Activated T-cell treated with anti-CD3 and anti-CD28 coated beads, Interleukin-2, amount 50 U/mL, for 48 hours (primary cell): ENCODE measurements at places on chromosomes 5 and 9.

DNA sequence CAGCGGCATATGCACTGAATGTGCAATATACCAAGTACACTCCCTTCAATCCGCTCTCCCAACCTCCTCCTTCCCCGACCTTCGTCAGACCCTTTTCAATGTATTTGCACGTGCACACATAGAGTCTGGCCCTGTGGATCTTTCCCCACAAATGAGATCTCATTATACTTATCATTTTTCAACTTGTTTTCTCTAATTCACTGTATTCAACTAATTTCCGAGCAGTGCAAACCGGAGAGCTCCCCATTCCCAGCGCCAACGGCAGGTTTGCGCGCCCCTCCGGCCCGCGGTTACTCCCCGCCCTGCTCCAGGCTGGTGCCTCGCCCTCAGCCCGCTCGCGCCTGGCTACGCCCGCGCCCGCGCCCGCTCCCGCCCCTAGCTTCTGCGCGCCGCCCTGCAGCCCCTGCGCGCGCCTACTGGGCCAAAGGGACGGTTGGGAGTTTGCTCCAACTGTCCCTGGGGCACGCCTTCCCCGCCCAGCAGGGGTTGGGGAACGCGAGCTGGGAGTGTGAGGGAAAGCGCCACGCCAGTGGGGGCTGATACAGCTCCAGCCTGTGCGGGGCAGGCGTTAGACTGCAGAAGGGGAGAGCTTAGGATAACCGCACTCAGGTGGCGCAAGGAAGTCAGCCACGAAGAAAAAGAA, 3.3 kb upstream of the CDC20B start:
- peak; percentile 47 for DNase-seq

DNA sequence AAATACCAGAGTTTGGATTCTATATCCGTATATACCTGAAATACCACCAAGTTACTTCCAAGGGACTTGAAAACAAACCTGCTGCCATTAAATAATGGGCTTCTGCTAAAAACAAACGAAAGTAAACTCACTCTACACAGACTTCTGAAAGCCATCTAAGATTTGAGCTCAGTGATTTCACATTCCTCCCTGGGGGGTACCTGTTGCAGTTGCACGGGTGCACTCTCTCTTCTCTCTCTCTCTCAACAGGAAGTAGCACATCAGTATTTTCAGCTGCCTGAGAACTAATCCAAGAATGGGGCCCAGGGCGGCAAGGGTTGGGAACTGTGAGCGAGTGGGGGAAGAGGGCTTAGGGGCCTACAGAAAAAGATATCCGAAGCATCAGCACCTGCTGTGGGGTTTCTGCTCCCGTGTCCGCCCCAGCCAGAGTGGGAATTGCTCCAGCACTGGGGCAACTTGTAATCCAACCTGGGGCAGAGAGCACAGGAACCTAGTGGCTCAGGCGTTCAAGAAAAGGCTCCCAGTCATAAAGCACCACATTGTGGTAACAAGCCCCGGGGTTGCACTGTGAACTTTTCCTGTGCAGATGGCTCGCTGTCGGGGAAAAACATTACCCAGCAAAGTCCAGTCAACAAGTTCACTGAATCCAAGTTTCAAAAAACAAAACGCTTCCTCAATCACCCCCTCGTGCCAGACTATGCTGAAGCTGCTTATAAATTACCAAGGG, 99.8 kb downstream of the EFNA5 start:
- DNase-seq, result peak; percentile 41

- DNase-seq, result peak; percentile 15
These were observed 184.3 kb downstream of the CTNND2 start for GRCh38 chr5:11719888-11720481.

DNA sequence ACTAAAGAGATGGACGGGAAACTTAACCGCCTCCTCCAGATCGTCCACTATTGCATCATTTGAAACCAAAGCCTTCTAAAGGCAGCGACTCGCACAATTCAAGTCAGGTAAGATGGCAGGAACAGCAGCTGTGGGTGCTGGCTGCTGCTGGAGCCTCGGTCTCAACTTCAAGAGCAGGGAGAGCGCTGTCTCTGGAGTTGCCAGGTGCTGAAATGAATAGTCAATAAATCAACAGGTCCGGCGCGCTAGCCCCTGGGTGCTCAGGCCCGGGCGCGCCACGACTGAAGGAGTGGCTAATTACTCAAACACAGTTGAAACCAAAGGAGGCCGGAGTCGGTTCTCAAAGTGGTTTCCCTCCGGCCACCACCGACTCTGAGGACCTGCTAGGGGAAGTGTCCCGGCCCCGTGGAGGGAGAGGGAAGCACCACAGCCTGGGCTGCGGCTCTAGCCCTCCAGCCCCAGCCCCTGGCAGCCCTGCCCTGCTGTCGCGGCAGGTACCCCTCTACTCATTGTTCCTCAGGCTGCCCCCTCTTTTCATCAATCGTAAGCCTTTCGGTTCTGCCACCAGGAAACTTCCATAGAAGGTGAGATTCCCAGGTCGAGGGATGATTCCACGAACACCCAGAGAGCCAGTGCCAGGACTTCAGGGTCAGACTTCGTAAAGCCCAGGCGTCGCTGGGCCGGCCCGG, 804 bp downstream of the TTC39B start:
- DNase-seq, result peak; percentile 67

GRCh38 chr5:27708534-27708933, 670.1 kb upstream of the CDH9 start:
- no peak for DNase-seq

- DNase-seq, result no peak
These were observed 240.1 kb downstream of the DNAH5 start for GRCh38 chr5:13704396-13704795.

- DNase-seq, result no peak
These were observed 147.5 kb downstream of the NXNL2 start for GRCh38 chr9:88682431-88682831.

DNA sequence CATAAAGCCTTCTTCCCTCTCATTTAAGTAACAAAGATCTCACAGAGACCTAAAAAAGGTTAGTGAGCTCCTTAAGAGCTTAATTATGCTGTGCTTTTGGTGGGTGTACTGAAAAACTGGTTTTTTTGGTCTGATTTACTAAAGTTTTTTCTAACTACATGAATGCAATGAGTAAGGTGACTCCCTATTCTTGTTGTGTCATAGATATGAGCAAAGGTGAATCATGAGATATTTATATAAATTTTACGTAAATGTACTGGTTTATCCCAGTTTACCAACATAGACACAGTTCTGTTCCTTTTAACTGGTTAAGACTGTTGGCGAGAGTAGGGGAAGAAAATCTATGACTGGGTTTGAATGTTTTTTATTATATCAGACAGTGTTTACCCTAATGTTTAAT, 250.5 kb downstream of the NR2F1-AS1 start:
- no peak for DNase-seq

GRCh38 chr5:112630246-112631009, 107.3 kb upstream of the APC start:
- no peak for DNase-seq

DNA sequence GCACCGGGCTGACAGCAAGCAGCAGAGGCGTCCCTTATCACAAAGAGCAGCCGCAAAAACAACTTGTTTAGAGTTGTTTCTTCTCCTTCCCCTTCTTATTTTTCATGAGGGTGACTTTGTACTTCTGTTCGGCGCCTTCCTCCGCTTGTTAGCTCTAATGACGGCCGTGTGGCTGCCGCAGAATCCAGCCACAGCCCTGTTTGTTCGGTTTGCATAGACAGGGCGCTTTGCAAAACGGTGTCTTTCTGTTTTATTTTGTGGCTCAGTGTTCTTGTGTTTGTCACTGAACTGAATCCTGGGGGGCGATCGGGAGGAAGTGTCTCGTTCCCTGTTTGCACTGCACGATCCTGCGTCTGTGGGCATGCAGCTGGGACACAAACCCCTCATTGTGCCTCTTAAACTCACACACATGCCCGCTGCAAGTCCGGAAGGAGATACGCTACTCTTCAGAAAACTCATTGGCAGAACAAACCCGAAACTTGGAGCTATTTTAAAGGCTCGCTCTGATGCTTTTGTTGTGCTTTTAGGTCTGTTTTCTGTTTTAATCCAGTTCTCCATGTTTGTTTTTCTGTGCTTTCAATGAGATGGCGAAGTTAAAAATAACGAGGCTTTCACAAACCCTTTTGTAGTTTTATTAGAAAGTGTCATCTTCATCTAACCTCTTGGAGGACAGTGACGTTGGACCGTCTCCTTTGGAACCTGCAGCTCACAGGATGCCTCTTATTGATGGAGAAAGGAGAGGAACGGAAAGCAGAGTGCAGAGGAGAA, 213.9 kb downstream of the IRX2 start:
- no peak for DNase-seq

DNA sequence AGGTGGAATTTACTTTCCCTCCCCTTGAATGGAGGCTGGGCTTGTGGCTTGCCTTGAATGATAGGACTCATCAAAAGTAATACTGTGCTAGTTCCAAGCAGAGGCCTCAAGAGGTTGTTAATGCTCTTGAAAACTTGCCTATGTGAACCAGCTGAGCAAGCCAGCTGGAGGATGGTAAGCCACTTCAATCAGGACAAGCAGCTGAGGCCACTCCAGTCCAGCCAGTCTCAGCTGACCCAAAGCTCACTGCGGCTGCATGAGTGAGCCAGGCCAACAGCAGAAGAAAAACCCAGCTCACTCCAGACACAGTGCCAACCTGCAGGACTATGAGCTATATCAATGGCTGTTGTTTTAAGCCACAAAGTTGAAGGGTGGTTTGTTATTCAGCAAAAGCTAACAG, 182.8 kb downstream of the MCTP1 start:
- no peak for DNase-seq

GRCh38 chr9:35749515-35750255, 598 bp downstream of the RGP1 start:
- DNase-seq, result peak; percentile 69

DNA sequence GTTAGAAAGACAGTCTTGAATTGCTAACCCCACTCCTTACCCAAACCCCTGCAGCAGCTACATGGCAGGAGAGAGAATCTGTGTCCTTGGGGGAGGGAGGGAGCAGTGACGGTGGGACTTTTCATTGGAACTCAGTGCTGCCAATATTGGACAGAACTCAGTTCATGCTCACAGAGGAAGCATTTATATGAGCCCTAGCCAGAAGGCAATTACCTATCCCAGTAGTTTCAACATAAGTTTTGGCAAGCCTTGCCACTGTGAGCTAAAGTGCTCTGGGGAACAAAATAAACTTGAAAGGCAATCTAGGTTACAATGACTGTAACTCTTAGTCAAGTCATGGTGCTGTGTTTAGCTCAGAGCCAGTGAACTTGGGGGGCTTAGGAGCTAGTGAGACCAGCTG, 1013.4 kb upstream of the COX7C start:
- DNase-seq, result no peak

- DNase-seq, result no peak
These were observed 6.0 kb upstream of the EFNA5 start for GRCh38 chr5:107676702-107677101.

DNA sequence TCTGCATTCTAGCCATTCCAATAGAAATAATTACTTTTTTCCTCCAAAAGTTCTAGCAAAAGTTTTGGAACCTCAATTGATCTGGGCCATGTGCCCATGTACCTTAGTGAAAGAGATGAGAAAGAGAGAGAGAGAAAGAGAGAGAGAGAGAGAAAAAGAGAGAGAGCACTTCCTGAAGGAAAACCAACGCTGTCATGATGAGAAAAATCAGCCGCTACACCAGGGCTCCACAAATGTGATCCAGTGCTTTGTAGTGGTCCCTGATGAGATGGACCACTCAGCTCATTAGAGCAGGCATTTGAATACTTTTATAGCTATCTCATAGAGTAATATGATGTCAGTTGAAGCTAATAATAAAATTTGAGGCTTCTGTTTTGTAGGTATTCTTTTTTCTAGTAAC, 7.7 kb upstream of the GAS1 start:
- no peak for DNase-seq

GRCh38 chr9:128706045-128706444, 3.7 kb downstream of the PKN3 start:
- DNase-seq, result no peak

DNA sequence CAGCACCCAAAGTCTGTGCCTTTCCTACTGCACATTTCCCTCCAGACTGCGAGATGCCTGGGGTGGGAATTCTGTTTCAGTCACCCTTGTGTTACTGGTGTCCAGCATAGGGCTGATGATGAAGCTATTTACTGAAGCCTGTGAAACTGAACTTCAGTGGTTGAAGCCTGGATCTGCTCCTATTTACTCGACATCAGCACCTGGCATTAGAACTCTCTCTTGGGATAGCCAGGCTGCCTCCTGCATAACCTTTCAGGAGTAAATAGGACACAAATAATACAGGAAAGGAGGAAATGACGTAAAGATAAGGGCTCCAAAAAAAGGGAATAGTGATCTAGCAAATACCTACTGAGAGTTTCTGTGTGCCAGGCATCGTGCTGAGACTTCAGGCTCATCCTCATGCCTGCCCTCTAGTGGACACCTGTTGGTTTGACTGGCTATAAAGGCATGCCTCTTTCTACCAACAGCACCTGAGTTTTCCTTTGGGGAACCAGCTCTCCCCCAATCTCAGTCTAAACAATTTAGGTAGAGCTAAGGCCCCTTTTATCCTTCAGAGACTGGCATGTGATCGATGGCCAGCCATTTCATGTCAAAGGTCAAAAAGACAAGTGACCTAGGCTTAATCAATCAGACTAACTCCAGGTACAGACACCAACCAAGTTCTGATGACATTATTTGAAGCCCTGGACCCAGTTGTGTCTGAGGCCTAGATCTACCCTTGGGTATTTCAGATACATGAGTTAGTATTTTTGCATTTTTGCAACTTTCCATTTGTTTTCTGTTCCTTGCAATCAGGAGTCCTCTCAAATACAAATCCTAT, 192.1 kb upstream of the TRIM32 start:
- DNase-seq, result peak; percentile 31

DNA sequence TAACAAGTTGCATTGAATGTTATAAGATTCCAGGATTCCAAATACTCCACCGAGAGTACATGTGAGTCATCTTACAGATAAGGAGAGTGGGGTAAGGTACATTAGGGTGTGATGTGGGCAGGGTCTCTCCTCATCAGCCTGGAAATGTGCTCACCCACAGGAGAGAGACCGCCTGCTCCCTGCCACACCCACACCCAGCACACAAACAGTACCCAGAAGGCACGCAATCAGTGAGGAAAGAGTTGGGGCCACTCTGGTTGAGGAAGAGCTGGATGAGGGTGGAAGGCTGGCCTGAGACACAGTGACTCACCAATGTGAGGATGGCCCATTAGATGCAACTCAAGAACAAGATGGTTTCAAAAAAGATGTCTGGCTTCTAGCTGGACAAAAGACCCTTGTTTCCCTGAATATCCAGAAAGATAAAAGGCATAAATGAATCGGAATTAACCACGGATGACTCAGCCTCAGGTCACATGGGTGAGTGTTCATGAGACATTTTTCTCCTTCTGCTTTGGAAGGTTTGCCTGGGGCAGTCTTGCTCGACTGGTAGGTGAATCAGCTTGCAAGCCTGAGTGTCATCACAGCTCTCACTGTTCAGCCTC, 51.1 kb upstream of the LHFPL2 start:
- DNase-seq, result no peak

GRCh38 chr5:117859176-117859575, 1129.2 kb downstream of the DTWD2 start:
- no peak for DNase-seq

GRCh38 chr9:6811436-6811835, 53.7 kb downstream of the KDM4C start:
- DNase-seq, result no peak
